ENCODE measurements at places on chromosomes 3 and 15.
A peak's percentile ranks its signal among the peaks of the same experiment; 100 is the strongest.

DNA sequence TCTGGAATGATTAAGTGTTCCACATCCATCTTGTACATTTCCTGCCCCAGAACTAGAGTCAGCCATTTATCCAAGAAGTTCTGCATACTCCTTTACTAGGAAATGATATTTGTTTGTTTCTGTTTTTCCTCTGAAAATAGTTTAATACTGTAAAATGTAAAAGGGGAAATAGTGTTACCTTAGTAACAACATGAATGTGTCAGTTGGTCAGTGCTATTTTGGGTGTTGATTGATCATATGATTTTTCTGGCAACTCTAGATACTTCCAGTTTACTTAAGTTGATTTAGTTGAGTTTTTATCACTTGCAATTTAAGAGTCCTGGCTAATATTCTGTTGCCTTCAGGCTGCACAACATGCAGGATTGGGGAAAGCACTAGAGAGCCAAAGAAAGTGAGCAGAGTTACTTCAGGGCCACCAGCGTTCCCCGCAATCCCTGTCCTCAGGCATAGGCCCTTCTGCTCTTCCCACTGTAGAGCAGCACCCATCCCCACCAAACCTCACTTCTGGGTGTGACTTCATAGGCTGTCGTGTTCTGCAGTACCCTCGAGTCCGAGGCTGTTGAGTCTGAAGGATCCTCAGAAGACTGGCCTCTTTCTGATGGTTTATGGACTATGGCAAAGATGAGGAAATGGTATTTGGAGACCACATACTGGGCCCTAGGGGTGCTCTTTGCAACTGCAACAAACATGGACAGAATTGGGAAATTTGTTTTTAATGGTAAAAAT is 69.0 kb downstream of the CHD2 start:
- no peak for DNase-seq

GRCh38 chr3:169028716-169029115 is 634.8 kb downstream of the MECOM start:
- DNase-seq, result no peak

DNA sequence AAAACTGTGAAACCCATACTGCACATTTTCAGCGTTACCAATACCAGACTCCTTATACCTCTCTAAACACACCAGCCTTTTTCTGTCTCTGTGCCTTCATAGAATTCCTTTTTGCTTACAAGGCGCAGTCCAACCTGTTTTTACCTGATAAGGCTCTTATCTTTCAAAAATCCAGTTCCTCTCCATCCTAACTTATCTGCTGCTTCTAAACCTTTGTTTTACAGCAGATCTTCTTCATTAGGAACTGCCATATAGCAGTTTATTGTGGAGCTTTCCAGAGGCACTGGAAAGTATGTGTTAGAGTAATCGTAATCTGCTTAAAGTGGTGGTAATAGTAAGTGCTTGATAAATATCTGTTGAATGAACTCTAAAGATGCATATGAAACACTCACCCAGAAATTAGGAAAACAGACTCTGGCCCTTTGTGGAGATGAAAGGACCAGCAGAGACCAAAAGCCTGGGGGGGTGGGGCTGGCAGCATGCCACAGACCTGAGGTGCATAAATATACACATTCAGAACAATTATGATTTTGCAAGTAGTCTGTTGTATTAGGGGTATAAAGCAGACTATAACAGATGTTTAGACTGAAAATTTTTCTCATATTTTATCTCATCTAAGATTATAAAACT is 29.3 kb downstream of the PPP2R3A start:
- no peak for DNase-seq

- no peak for DNase-seq
Measured at GRCh38 chr3:4520033-4520816, 27.1 kb downstream of the ITPR1 start.

- no peak for DNase-seq
Measured at GRCh38 chr3:12966847-12967605, 106.2 kb downstream of the IQSEC1 start.

GRCh38 chr3:50147861-50148260 is 7.3 kb upstream of the SEMA3F start:
- no peak for DNase-seq

GRCh38 chr3:102715030-102715697 is 280.3 kb downstream of the ZPLD1 start:
- peak; percentile 3 for DNase-seq

- DNase-seq, result no peak
Measured at GRCh38 chr3:115836944-115837343, 213.6 kb downstream of the GAP43 start.

DNA sequence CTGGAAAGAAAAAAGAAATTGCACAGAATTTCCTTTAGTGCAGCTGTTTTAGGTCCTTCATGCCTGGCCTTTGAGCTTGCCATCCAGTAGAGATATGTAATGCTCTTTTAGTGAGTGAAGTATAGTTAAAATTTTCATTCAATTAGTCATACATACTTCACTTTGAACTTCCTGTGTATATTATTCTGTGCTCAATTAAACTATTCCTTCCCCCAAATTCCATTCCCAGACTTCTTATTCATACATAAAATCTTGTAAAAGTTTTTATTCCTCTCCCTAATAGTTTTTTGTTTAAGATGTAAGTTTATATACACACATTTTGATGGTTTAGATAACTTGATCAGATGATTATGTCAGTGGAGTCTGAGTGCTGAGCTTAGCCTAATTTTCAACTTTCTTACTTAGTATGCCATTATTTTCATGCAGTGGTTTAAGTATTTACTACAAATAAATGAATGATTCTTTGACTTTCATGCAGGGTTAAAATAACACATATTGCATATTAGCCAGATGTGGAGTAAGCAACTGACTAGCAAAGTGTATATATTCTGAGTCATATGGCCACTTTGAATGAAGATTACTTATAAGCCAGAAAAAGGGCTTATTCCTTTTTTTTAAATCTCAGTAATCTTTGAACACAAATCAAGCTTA is 42.5 kb upstream of the ABHD10 start:
- DNase-seq, result no peak

DNA sequence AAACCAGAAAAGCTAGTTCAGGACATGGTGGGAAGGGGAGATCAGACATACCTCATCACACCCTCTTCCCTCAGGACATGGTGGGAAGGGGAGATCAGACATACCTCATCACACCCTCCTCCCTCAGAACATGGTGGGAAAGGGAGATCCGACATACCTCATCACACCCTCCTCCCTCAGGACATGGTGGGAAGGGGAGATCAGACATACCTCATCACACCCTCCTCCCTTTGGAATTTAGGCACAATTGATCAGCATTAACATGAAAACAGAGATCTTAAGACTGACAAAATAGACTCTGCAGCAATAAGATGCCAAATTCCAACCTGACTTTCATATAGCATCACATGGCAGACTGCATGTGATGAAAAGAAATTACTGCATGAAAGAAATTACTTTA is 412.7 kb upstream of the ZNF717 start:
- no peak for DNase-seq

DNA sequence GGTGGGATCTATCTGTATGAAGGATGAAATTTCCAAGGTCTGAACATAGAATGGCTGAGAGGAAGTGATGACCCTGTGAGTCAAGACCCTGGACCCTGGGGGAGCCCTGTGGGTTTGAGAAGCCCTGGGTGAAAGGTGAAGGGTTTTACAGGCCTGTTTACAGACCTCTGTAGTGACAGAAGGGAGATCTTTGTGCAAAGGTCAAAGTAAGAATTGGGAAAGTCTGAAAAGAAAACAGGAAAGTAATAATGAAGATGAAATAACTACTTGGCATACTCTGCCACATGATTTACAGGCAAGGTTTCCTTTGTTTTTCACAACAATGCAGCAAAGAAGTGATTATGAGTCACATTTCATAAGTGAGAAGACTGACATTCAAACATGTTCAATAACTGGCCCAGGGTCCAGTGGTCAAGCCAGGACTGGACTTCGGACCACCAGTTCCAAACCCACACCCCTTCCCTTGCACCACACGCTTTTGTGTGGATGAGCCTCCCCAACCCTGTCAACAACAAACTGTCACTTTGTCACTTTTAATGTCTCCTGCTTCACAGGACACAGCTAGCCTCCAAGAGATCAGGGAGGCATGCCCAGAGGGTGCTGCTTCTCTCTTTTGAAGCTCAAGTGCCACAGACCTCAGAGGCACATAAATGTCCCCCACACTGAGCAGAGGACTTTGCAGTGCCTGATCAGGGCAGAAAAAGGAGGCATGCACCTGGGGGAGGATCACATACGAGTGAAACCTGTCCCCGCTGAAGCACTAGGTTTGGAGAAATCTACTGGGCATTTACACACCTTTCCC is 21.5 kb downstream of the CD86 start:
- DNase-seq, result no peak

DNA sequence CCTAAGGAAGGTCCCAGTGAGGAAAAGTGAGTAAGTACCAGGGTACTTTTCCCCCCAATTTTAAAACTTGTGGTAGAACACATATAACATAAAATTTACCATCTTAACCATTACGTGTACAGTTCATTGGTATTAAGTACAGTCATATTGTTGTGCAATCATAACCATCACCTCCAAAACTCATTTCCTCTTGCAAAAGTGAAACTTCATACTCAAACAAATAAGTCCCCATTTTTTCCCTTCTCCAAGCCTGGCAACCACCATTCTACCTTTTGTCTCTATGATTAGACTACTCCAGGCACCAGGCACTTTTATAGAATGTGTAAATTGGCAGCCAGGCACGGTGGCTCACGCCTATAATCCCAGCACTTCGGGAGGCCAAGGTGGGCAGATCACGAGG is 12.2 kb downstream of the PRC1 start:
- no peak for DNase-seq

GRCh38 chr15:41790756-41791546 is 16.7 kb downstream of the MAPKBP1 start:
- no peak for DNase-seq

GRCh38 chr3:101813817-101814440 is 34.9 kb downstream of the NXPE3 start:
- DNase-seq, result no peak

- DNase-seq, result no peak
Measured at GRCh38 chr15:58536414-58536813, 104.6 kb downstream of the LIPC start.

GRCh38 chr15:40103864-40104271 is 4.8 kb downstream of the BMF start:
- DNase-seq, result no peak

- DNase-seq, result no peak
Measured at GRCh38 chr3:71031914-71032521, 551.5 kb downstream of the FOXP1 start.

Data from GM19239 (cell line).